Esophagus squamous epithelium (tissue), 5 donors: ENCODE measurements at places on chromosomes 1 and 21.

DNA sequence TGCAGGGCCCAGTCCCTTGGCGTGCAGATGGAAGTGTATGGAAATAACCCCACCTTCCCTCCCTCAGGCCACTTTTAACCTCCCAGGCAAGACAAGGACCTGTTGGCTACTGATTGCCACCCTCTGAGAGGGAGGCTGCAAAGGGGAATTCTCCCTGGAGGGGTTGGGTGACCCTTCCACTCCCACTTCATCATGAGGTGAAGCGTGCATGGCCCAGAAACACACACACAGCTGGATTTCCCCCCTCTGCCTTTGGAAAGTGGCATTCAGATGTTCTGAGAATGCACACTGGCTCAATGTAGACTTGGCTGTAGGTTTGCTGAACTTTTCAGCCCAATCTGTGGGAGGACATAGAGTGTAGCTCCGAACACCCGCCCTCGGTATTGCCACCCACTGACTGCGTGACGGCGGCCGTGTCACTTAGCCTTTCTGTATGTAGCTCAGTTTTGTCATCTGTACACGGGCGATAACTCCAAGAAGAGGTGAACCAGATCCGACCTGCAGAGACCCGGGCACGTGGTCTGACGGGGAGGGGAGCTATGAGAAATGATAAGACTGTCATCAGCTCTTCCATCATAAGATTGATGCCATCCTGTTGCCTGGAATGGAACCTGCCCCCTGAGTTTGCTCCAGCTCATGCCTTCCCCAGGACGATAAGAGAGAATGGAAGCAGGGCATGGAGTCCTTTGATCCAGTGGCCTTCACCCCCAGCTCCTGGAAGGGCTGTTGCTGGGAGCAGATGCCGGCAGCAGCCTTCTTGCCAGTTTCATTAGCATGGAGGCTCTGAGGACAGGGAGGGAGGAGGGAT, 19.3 kb downstream of the MIIP start:
- DNase-seq = no peak

DNA sequence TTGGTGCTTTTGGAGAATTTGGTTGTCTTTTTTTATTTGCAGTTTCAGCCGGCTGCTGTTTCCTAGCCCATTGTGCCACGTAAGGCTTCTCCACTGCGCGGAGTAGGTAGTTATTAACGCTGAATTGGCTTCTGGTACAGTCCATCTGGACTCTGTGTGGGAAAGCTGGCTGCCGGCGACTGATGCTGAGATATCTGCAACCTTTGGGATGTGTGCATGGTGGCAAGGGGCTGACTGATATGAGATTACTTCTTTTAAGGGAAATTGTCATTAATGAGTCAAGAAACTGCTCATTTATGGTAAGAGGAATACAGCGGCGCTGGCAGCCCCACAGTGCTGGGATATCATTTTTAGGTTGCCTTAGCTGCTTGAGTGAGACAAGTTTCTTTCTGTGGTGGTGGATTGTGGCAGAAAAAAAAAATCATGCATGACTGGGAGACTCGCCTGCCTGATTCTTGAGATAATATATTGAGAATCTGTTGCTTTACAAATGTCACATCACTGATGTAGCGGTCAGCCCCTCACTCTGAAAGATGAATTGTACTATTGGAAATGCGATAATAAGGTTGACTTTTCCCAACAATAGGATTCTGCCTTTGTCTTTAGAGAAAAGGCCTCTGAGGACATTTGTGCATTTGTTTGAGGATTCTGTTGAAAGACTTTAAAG, 2.5 kb upstream of the ELAVL4 start:
- DNase-seq = no peak

- no peak for DNase-seq
These were observed at the start of gene RGS18 for GRCh38 chr1:192158181-192158580. TSS of gene RGS18 (plus strand) at chr1:192158462. CDS start at chr1:192158638, 176 bp downstream.

- DNase-seq = no peak
These were observed 3.8 kb downstream of the C1orf35 start for GRCh38 chr1:228099331-228099732.

GRCh38 chr1:12202577-12202976, 27.3 kb upstream of the VPS13D start:
- DNase-seq = no peak
